Pancreas (tissue), 10 donors: ENCODE measurements at places on chromosomes 13 and 19.

DNA sequence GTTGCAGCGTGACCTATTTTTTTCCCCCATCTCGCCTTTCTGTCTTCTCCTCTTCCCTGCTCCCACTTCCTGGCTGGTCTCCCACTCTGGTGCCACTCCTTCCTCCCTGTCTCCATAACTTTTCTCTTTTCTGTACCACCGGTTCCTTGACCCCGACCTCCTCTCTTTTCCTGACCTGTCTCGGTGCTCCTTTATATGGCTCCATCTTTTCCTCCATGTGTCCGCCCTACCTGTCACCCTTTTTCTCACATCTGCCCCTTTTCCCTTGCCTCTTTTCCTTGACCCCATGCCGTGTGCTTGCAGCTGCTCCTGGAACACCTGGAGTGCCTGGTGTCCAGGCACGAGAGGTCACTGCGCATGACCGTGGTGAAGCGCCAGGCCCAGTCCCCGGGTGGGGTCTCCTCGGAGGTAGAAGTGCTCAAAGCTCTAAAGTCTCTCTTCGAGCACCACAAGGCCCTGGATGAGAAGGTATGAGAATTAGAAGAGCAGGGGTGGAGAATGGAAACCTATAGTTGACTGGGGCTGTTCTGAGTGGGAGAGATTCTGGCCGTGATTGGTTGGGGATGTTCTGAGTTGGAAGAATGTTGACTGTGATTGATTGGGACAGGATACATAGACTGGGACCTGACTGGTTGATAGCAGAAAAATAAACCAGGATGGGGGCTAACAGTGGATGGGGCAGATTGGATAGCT lies 9.3 kb downstream of the PPFIA3 start:
- DNase-seq = no peak

- DNase-seq = no peak
Observed at GRCh38 chr13:110648146-110648819, 32.9 kb downstream of the NAXD start.

DNA sequence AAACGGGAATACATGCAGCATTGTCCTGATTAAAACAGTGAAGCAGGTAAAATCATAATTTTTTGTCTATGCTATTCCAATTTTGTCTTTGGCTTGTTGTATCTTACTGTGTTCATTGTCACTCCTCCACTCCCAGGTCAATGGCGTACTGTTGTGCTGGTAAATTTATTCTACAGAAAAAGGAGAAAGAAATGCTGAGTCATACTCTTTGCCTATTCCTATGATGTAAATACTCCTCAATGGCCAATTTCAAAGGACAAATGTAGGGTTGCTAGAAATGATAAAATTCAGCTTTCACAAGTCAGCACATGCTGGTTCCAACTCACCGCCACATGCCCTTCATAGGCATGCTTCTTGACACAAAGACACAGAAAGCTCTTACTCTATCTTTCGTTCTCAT lies 694.4 kb upstream of the PCDH20 start:
- DNase-seq = no peak

GRCh38 chr13:74246487-74246886 lies 112.3 kb upstream of the KLF12 start:
- DNase-seq = no peak

DNA sequence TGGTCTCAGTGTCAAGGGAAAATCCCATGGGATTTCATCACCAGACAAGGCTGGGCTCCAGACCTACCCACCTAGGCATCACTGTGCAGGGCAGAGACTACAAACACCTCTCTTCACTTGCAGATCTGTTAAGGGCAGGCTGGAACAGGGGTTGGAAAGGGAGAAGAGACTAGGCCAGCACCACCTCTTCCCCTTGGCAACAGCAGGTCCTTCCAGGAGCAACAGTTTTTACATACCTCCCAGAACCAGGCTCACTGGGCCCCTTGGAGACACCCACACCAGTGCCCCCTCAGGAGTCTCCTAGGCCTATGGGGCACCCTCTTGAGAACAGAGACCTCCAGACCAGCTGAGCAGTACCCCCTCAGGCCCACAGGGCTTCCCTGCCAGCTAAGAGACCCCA lies 2.5 kb upstream of the UBE2M start:
- no peak for DNase-seq

GRCh38 chr13:85216576-85216975 lies 582.6 kb downstream of the SLITRK6 start:
- DNase-seq = no peak

DNA sequence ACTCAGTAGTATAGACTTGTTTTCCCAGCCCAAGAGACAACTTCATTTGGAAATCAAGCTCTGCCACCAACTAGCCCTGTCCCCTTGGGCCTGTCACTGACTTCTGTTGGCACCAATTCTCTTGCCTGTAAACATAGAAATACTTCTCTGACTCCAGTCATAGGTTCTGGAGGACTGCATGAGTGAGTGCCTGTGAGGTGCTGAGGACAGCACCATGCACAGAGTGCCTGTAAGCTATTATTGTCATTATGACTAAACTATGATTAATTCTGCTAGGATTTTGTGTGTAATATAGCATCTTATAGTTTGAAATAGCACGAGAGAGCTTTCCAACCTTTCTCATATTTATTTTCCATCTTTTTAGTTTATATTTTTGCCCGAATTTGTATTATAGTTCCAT lies 247.9 kb downstream of the MYO16 start:
- no peak for DNase-seq

- no peak for DNase-seq
Observed at GRCh38 chr13:82248762-82249161, 1633.5 kb downstream of the SLITRK1 start.

GRCh38 chr19:51568456-51568855 lies 2.6 kb upstream of the ZNF175 start:
- no peak for DNase-seq

DNA sequence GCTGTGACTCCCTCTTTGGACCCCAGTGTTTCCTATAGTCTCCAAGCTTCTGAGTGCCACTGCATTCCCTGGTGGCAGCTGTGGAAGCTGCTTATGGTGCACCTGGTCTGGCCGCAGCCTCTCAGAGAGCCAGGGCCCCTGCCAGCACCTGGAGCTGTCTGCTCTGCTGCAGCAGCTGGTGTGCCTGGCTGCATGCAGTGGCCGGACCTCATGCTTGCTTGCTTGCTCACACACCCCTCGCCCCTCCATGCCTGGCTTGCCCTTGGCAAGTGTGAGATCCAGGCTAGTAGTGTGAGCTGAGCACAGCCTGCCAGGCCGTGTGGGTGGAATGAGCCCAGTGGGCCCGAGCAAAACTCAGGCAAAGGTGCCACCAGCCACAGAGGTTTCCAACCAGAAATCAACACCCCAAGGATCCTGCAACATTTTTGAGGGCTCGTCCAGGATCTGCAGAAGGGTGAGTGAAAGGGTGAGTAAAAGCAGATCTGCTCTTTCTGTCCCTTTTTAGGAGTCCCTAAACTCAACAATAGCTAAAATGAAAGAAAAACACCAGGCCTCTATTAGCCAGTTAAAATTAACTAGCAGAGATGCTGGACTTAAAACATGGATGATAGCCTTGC lies 7.6 kb upstream of the MLLT1 start:
- DNase-seq = no peak

DNA sequence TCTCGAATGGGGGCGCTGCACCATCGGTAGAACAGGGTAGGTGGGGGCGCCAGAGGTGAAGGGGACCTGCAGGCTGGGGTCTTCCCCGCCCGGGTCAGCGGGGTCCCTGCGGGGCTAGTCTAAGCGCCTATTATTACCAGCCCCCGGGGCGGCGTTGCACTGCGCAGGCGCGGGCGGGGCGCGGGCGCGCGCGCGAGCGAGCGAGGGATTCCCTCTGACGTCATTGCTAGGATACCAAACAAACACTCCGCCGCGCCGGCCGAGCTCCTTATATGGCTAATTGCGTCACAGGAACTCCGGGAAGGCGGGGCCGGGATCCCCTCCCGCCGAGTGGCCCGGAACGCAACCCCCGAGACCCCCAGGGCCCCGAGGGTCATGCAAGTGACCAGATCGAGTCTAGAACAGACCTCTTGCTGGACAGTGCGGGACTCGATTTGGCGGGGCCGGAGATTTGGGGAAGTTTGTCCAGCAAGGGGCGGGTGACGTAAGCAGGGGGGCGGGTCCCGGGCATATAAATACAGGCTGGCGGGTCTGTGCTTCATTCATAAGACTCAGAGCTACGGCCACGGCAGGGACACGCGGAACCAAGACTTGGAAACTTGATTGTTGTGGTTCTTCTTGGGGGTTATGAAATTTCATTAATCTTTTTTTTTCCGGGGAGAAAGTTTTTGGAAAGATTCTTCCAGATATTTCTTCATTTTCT lies at the start of gene FOSB:
FOSB (plus strand) TSS at position 541 of the 703 bp plus-strand sequence. CDS start 591 bp downstream, outside the sequence.
- DNase-seq = peak; percentile 93

DNA sequence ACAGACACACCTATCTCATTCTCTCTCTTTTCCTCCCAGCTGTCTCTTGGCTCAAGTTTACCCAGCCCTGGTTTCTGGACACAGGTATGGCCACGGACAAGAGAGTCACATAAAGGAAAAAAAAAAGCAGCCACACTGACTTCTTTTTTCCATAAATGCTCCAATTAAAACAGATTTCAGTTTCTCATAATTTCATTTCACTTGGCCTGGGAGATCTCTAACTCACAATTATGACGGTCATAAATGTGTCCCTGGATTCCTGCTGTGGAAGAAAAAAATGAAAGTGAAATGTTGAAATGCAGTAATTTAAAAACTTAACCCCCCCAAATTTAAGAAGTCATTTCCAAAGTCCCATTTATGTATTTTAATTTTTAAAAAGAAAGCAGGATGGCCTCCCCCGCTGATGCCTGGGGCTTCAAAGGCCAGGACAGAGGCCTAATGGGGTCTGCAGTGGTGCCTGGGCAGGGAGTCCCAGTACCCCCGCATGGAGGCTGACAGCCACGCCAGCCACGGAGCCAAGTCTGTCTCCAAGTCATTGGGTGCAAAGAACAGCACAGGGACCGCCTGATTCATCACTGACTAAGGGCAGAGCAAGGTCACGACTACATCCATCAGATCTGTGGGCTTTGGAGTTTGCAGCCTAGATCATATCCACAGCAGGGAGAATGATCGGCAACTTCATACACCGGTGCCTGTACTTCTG lies 79.7 kb downstream of the TSHZ3 start:
- DNase-seq = no peak

- DNase-seq = no peak
Observed at GRCh38 chr19:2039089-2039958, 11.7 kb downstream of the MKNK2 start.

DNA sequence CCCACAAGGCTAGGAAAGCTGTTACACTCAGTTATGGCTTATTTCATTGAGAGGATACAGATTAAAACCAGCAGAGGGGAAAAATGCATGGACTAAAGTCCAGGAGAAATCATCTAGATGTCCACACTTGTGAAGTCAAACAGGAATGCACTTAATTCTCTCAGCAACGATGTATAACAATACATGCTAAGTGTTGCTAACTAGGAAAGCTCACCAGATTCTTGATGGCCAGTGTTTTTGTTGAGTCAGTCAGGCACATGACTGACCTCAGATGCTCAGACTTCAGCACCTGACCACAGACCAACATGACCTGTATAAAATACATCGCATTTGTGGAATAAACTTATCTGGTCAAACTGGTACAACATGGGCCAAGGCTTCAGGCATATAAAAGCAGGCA lies 470.2 kb upstream of the PRR20A start:
- no peak for DNase-seq

DNA sequence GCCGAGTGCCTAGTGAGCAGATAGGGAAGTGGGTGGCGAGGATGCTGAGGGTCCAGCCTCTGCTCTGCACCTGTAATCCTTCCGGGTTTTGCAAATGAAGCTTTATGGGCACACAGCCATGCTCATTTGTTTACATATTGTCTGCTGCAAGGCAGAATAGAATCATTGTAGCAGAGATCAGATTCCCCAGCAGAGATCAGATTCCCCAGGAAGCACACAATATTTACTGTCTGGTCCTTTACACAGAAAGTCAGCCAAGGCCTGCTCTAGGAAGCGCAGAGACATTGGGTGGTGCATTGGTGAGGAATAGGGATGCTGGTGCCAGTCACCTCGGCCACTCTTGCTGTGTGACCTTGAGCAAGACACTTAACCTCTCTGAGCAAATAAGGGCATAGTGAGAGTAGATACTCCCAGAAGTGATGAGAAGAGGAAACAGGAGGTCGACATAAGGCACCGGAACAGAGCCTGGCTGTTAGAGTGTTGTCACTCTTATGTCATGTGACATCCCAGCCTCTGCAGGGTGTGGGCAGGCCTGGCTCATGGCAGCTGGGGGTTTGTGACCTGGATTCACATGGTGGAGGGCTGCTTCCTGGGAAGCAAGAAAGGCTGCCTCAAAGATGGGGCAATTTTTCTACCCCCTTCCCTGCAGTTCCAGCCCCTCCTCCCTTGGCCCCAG lies 25.6 kb downstream of the CARM1 start:
- no peak for DNase-seq

- no peak for DNase-seq
Observed at GRCh38 chr13:71939186-71939585, 72.2 kb upstream of the DACH1 start.

DNA sequence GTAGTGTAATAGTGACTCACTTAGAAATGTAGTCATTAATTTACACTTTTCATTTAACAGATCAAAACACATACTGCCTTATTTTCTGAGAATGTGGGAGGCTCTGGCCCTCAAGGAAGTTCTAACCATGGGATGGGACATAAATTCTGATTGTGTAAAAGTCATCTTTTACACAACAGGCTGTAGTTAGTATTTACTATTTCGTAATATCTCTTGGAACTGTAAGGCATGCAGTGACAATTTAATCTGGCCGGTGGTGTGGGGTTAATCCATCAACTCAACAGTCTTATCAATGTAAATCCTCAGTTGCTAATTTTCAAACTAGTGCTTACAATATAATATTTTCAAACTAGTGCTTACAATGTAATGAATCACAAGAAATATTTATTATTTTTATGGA lies 1599.2 kb downstream of the EFNB2 start:
- no peak for DNase-seq

DNA sequence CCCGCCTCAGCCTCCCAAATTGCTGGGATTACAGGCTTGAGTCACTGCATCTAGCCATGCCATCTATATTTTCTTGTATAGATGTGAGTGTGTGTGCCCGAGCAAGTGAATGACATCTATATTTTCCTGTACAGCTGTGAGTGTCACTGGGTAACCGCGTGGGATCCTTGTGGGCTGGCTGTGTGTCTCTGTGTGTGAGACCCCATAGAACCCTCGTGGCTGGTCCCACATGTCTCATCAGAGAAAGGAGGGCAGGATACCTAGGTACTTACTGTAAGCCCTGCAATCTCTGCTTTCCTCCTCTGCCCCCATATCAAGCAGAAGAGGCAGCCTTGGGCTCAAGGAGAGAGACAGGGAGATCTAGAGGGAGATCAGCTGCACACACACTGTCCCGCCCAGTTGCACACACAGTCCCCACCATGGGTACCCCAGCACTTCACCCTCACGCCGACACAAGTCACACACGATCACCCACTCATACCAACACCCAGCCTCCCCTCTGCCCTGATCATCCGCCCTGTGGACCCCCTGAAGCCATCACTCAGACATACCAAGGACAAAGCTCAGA lies 655 bp downstream of the DENND1C start:
- DNase-seq = no peak
